ENCODE measurements at places on chromosomes 6 and 20.

GRCh38 chr20:19384940-19385339 is 172.5 kb downstream of the SLC24A3 start:
- DNase-seq = no peak

DNA sequence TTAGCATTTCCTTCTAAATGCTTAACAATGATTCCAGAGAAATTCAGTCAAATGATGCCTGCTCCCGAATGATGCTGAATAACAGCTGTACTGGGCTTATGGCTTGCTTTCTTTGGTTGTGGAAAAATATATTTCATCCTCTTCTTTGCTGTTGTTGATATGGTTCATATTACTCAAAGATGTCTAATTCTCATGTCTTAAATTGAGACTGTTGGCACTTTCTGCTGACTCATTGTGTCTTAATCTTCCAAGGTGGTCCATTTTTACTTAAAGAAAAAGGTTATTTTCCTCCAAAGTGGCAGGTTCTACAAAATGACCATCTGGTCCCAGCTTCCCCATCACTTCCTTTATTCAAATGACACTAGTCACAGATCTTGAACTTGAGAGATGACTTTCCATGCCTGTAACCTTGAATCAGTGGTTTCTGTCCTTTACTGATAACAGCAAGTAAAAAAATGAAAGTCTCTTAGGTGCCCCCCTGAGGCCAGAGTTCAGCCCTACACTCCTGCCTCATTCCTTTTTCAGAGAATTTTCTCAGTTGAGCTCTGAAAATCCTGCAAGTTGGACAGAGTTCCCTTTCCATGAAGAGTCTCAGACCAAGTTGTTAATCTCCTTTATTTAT is 6.9 kb downstream of the SNAP25 start:
- DNase-seq = no peak

DNA sequence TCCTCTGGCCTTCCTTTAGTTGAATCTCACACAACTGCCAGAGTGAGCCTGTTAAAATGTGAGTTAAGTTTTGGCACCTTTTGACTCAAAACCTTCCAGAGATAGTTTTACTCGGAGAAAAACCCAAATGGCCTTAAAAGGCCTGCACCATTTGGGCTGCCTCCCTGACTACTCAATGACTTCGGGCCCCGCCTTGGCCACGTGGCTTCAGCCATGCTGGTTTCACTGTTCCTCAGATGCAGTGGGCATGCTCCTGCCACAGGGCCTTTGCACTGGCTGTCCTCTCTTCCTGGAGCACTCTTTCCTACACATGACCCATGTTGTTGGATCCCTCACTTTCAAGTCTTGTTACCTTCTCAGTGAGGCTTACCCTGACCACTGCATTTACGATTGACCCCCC is 18.3 kb downstream of the VEGFA start:
- no peak for DNase-seq

GRCh38 chr6:105675715-105676397 is 273.0 kb upstream of the PREP start:
- peak; percentile 82 for DNase-seq

DNA sequence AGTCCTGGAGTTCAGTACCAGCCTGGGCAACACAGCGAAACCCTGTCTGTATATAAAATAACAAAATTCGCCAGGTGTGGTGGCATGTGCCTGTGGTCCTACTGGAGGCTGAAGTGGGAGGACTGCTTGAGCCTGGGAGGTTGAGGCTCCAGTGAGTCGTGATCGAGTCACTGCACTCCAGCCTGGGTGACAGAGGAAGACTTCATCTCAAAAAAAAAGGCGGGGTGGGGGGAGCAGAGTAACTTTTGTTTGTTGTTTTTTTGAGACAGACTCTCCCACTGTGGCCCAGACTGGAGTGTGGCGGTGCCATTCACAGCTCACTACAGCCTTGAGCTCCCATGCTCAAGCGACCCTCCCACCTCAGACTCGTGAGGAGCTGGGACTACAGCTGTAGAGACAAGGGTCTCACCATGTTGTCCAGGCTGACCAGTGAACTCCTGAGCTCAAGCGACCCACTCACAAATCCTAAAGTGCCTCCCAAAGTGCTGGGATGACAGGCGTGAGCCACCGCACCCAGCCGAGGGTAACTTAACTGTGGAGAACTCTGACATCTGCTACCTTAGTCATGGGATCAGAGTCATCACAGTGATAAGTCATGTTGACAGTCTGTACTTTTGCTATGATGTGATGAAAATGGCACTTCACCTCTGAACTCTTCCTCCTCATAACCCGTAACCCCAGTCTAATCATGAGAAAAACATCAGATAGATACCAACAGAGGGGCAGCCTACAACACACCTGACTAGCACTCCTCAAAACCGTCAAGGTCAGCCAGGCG is 16.5 kb downstream of the PEDS1 start:
- DNase-seq = no peak

DNA sequence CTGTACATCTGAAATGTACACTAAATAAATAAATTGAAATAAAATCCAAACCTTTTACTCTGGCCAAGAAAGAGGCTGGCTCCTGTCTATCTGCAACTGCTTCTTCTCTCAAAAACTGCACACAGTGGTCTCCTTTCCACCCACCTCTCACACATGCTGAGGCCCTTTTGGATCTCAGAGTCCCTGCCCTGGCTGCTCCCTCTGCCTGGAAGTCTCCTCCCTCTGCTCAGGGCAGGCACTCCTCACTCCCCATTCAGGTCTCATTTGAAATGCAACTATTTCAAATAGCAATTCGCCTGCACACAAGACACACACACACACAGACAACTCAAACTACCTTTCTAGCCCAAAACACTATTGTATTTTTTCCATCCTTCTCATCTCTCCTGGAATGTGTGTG is 348.8 kb downstream of the PKHD1 start:
- DNase-seq = no peak

DNA sequence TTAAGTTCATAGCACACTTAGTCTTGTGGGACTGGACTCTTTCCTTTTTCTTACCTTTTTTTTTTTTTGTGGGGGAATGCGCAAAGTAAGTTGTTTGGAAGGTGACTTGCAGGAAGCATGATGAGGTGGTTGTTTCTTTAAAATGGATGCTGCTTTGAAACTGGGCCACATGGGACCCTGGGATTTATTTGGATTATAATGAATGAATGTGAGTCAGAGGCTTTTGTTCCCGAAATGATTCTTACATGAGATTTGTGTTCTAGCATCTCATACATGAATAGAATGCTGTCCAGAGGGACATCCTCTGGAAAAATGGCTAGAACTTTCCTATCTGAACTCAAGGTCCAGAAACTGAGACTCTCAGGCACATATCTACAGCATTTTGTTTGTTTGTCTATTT is 236.6 kb upstream of the RNF24 start:
- no peak for DNase-seq

DNA sequence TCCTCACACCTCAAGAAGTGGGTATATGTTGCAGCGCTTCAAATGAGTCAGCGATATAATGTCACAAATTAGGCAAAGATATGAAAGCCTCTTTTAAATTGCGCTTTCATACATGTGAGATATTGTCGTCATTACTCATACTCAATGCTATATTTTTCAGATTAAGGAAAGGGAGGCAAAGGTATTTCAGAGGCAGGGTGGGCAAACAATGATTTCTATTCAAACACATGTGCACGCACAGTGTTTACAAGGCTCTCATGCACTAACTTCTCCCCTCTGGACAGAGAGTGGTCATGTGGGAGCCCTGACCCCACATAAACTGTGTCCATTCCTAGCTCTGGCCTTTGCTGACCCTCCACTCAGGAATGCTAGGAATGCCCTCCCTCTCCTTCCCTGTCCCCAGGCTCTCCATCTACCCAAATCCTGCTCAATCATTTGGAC is 112.1 kb upstream of the TMEM170B start:
- no peak for DNase-seq

- DNase-seq = peak; percentile 20
Observed at GRCh38 chr6:166313255-166314070, 5.3 kb upstream of the PRR18 start.

DNA sequence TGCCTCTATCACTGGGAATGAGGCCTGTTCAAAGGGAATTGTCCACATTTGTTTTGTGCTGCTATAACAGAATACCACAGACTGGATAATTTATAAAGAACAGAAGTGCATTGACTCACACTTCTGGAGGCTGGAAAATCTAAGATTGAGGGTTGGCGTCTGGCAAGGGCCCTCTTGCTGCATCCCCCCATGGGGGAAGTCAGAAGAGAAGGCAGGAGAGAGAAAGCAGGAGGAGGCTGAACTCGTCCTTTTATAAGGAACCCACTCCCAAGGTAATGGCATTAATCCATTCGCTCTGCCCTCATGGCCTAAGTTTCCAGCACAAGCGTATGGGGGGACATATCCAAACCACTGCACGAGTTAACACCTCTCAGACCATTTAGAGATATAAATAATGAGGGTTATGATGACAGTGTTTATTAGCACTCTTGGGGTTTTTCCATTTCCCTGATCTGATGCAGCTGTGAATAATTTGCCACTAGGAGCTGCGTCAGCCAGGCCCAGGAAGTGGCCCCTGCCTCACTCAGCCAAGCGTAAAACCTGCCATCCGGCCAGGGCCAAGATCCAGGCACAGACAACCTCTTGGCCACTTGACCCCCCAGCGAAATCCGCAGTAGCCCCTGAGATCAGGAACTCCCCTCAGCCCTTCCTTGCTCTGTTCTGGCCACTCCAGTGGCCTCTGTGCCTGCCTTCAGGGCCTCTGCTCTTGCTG is 14.2 kb upstream of the SLCO4A1 start:
- DNase-seq = peak; percentile 52

GRCh38 chr6:20540683-20541082 is 6.4 kb downstream of the CDKAL1 start:
- no peak for DNase-seq

DNA sequence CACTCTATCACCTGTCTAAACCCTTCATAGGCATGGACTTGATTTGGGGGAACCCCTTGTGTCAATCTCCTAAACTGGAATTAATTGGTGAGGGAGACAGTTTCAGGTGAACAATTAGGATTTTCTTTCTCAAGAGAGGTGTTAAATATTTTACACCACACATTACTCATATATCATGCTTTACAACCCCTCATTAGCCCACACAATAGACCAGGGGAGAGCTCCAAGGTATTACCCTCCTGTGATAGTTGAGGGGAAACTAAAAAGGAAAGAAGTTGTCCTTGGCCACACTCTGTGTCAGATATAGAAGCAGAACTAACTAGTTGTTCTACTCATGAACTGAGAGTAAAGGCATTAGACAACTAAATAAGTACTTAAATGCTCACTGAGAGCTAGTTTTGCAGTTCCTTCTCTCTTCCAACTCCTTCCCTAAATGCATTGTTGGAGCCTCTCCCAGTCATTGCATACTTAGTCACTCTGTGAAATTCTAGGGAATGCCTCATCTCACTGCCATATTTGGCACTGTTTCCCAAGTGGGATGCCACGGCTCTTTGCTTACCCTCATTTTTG is 183.7 kb upstream of the CEP162 start:
- DNase-seq = peak; percentile 45

- no peak for DNase-seq
Observed at GRCh38 chr20:9490161-9490560, 24.2 kb upstream of the LAMP5 start.

DNA sequence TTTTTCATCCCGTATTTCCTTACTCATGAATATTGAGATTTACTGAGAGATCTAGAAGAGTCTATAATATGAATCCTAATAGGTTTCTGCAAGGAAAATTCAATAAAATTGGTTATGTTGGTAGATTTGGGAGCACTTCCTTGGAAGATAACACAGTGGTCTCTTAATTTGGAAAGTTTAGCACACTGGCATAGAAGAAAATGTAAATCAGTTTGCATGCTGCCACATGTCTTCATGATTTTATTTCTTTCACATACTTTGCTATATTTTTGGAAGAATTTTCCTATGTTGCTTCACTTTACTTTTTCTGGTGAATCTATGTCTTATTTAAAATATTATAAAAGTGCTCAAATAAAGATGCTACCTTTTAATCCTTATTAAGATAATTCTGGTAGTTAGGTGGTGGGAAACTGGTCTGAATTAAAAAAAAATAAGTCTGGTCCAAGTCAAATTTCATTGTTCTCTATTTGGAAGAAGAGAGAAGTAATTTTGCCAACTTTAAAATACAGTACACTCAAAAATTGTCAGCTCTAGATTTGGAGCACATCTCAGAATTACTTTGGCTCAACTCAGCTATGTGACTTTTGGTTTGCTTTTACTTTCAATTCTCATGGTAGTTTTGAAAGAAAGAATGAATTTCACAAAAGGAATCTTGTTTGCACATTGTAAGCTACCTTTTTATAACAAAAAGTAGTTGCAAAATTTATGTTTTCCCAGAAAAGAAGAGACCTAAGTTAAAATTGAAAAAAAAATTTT is 197.3 kb downstream of the CENPW start:
- DNase-seq = no peak

DNA sequence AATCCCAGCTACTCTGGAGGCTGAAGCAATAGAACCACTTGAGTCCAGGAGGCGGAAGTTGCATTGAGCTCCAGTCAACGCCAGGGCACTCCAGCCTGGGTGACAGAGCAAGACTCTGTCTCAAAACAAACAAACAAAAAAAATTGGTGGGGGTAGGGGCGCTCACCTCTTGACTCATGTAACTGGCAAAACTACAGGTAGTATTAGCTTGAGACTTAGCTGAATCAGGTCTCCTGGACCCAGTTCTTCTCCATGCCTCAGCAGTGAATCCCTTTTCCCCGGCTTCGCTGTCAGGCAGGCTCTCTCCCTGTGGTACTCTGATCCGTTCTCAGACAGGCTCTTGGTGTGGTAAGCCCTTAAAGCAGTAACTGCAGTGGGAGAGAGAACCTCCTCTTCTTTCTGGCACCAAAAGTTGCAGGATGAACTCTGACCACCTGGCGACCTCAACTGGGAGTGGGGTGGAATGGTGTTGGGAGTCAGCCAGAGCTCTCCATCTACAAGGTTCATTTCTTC is 12.9 kb downstream of the SLC9A8 start:
- DNase-seq = no peak

DNA sequence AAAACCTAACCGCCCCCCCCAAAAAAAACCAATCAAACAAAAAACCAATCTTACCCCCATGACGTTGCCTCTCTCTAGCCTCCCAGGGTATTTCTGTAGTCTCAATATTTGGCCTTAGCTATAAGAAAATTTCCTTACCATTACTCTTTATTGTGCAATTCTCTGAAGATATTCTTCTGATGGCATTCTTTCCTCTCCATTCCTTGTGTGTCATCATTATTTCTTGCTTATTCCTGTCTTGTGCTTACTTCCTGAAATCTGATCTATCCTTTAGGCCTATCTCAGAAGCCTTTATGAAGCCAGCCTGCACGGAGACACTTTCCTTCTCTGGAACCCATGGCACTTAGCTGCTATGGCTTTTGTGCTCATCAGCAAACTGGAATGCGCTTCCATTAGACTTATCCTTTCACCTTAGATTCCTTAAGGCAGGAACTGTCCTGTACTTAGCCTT is 65.9 kb upstream of the DDR1 start:
- no peak for DNase-seq

- DNase-seq = no peak
Observed at GRCh38 chr20:37333848-37334318, 12.1 kb upstream of the SRC start.

GRCh38 chr6:20846602-20847028 is 312.4 kb downstream of the CDKAL1 start:
- no peak for DNase-seq
